ENCODE measurements at places on chromosomes 7 and 10.

DNA sequence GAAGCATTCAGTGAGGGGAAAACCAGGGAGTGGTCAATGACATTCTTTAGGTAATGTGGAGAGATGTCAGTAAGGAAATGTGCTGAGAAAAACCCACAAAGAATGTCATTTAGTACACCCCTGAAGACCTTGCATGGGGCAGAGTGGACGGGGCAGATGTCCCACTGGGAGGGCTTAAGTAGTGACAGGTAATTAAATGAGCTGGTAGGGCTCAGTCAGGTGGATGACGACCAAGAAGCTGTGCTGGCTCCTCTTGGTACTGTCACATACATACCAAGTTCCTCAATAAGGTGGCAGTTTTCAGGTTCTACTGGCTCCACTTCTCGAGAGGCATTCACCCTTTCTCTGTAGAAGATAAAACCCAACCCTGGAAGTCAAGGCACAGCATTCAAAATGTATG lies 1.8 kb downstream of the PON3 start:
- no peak for DNase-seq

DNA sequence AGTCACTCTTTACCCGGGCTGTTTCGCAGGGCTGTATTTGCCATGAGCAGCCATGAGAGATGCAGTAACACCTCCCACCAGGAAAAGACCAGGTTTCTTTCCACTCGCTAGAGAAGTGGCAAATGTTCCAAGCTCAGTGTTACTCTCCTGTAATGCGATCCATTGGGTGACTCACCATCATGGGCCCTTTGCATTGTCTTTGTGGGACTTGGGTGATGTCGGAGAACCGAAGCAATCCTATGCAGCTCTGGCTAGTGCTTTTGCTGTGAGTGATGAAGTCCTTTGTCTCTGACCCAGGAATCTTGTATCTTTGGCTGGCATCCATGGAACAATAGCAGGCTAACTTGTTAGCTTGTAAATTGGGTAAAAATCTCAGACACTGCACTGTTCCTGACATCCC lies 40.0 kb downstream of the GHRHR start:
- DNase-seq, result no peak

GRCh38 chr10:116186273-116186672 lies 86.7 kb downstream of the GFRA1 start:
- DNase-seq, result no peak

GRCh38 chr7:93923296-93923695 lies 1.8 kb downstream of the GNG11 start:
- DNase-seq, result no peak

DNA sequence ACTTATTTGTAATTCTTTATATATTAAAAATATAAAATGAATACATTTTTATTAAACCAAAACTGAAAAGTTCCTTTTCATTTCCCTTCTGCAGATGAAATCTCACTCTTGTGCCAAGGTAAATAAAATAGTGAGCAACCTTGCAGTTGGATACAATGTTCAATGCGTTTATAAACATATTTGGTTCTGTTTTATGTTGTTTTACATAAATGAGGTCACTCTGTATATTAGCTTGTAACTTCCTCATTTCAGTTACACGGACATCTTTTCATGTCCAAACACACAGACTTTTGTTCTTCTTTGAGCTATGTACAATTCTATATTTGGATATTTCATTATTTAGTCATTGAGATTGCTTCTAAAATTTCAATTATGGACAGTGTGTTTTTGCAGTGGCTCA lies 107.7 kb downstream of the BBS9 start:
- DNase-seq, result no peak

- no peak for DNase-seq
Observed at GRCh38 chr7:41446606-41447449, 256.1 kb downstream of the INHBA start.

GRCh38 chr10:49298983-49299815 lies at the start of gene C10orf71:
TSS of gene C10orf71 (plus strand) at chr10:49299170. CDS start at chr10:49322546, 23,376 bp downstream.
- no peak for DNase-seq

GRCh38 chr10:71770789-71771188 lies 2.5 kb downstream of the VSIR start:
- no peak for DNase-seq

GRCh38 chr7:31695859-31696614 lies 9.0 kb downstream of the PPP1R17 start:
- no peak for DNase-seq

DNA sequence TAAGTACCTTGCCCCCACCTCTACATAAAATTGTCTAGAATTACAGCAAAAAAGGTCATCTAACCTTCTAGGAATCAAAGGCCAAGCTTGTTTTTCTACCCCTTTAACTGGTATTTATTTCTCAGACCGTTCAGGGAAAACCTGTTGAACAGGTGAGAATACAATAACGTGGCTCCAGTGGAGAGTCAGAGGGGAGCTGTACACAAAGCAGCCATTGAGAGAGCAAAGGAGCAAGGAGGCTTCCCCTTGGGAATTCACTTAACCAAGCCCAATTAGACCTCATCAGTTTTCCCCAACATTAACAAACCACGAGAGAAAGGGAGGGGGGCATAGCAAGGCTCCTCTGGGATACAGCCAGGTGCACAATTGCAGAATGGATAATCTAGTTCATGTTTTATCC lies 101.9 kb downstream of the ELMO1 start:
- DNase-seq, result no peak

DNA sequence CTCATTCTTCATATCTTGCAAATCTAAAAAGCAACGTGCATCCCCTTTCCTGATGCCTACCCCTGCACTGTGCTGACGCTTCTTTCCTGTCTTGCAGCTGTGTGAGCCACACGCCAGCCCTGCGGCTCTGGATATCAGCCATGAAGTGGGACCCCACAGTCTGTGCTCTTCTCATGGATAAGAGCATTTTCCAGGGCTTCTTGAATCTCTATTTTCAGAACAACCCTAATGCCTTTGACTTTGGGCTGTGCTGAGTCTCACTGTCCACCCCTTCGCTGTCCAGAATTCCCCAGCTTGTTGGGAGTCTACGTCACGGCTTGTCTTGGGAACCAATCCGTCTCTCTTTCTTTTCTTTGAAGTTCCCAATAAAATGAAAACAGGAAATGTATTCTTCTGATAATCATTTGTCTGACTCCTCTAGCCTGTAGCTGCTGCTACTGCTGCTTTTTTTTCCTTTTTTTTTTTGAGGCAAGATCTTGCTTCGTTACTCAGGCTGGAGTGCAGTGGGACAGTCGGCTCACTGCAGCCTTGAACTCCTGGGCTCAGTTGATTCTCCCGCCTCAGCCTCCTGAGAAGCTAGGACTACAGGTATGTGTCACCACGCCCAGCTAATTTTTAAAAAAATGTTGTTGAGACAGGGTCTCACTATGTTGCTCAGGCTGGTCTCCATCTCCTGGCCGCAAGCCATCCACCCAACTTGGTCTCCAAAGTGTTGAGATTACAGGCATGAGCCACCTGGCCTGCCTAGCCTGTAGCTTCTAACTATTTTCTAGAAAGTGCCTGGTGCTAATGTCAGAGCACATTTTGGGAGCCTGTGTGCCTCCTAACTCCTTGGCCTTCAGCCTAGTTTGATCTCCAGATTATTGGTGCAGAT lies 30.3 kb downstream of the GSTO2 start:
- DNase-seq, result no peak

GRCh38 chr10:15238555-15239335 lies 70.3 kb upstream of the NMT2 start:
- DNase-seq, result no peak

DNA sequence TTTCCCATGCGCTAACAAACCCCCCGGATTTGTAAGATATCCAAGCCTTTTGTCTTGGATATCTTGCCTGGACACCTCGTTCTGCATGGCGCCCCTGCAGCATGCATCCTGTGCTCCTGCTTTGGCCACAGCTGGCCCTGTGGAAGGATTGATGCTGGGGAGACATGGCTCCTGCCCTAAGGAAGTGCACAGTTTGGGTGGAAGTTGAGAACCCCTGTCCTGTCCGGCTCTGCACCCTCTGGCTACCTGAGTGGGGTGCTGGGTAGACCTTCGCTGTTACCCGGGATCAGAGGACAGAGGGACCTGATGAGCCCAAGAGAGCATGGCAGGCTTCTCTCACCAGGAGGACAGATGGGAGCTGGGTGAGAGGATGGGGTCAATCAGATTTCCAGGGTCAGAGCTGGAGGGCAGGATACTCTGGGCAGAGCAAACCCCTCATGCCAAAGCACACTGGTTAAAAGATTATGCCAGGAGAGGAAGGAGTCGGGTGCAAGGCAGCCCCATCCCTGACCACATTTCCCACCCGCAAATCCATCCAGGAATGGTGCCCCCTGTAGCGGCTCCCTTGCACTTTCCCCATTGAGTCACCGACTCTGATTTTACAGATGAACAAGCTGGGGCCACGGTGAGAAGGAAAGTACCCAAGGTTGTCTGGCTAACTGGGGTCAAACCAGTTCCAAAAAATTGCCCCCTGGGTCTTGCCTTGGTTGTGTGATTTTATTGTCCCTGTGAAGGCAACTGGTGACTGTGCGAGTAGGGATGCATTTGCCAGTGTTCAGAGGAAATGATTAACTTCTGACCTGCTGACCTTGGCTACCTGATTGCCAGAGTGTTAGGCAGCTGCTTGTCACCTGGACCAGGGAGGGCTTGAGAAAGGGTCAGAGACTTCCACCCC lies 290.1 kb upstream of the ZMIZ1 start:
- no peak for DNase-seq

DNA sequence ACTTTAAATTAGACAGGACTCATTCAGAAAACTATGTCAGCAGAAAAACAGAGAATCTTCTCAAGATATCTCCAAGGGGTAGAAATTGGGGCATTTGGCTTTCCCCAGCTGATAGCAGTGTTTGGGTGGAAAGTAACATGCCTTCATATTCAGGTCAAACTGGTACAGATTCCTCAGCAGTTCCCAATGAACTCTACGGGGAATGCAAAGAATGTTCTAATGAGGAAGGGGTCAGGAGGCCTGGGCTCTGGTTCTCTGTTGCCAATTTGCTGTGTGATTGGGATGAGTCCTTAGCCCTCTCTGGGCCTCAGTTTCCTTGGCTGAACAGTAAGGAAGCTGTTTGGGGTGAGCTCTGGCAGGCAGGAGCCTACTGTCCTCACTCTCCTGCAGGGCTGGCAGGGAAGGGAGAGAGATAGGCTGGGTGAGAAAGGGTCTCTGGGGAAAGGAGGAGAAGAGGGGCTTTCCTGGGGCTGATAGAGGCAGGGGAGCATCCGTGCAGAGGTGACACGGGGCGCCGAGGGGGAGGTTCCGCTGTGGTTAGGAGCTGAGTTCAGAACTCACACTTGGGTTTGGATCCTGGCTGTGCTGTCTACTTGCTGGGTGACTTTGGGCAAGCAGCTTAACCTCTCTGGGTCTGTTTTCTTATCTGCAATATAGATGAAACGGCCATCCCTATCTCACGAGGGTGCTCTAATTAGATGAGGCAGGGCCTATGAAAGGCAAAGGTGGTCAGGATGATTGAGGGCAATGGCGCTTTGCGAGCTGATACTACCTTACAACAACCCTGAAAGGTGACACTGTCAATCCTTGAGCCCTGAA lies 45.1 kb downstream of the SPOCK2 start:
- DNase-seq, result no peak

DNA sequence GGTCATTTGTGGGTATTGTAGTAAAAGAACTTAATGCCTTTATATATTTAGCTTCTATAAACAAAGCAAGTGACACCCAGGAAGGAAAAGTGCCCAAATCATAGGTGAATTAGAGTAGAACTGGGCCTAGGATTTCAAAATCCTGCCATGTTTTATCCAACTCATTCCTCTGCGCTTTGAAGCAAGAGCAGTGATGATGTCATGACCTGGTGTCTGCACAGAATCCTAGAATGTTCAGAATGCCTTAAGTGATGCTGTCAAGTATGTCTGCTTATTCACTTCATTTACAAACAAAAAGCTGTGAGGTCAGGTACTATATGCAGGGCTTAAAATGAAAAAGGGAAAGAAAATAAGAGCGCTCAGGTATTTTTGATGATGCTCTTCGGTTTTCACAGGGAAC lies 737.2 kb upstream of the ANKRD30A start:
- DNase-seq, result no peak
